ENCODE measurements at places on chromosomes 6 and 20. TPM values are rescaled to one million over a fixed set of nuclear protein-coding genes. Genes with fewer than 3 reads are reported as not detected.

- no peak for DNase-seq
These were observed 48.5 kb downstream of the KIF13A start for GRCh38 chr6:17938901-17939300.

DNA sequence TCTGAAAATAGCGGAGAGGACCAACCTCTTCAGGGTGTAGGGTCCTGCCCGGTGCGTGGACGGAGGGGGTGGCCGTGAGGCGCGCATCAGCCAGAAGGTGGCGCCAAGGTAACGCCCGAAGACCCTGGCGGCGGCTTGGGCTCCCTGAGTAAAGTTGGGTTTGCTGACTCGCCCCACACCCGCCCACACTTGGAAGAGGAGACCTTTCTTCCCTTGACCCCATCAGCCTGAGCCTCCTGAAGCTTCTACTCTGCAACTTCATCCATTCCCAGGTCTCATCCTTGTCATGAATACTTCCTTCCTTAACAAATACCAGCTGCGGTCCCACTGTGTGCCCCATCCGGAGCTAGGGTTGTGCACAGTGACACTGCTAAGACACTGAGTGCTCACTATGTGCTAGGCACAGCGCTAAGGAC, 14.6 kb downstream of the CD40 start:
- DNase-seq, result peak; percentile 34

DNA sequence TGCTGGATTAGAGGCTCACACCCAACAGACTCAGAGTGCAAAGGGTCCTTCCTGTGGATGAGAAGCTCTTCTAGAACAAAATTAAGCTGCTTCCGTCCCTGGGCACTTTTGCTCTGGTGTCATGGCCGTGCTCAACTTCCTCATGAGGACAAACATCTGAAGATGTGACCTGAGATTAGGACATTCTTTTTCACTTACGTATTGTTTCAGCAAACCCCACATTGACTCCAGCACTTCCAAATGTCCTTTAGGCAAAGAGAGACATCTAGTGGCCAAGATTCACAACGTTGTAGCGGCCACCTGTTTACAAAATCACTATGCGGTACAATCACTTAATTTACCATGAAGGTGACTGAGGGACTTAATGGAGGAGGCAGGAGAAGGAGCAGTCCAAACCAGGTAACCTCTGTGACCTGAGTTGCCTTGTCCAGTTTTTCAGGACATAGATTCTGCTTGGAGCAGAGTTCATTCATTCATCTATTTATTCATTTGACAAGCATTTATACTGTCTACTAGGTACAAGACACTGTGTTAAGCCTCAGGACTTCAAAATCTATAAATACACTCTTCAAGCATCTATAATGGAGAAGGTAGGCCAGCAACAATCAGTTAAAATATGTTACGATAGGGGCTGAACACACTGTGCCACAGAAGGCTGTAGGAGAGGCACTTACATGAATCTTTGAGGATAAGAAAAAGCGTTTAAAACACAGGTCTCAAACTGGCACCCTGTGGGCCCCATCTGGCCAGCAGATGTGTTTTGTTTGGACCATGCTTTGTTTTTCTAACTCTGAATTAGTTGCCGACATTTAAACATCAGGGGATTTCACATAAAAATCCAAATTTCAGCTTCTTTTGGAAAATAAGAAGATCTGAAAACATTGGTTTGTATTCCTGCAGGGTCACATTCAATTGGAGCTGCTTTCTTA, 5.6 kb upstream of the ADGRF1 start:
- DNase-seq, result no peak

DNA sequence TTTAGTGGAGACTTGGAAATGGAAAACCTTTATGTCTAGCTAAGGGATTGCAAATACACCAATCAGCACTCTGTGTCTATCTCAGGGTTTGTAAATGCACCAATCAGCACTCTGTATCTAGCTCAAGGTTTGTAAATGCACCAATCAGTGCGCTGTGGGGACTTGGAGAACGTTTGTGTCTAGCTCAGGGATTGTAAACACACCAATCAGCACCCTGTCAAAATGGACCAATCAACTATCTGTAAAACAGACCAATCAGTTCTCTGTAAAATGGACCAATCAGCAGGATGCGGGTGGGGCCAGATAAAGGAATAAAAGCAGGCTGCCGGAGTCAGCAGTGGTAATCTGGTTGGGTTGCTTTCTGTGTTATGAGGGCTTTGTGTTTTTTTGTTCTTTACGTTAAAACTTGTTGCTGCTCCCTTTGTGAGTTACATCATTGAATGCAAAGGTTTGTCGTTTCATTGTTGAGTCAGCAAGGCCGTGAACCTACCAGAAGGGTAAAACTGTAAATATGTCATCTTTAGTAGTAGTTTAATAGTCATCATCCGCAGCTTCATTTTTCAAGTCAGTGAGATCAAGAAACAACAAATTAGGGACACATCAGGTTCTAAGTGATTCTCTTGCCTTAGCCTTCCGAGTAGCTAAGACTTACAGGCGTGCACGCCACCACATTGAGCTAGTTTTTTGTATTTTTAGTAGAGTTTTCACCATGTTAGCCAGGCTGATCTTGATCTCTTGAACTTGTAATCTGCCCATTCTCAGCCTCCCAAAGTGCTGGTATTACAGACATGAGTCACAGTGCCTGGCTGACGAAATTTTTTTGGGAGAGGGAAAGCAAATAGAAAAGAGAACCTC, 22.7 kb upstream of the NUP153 start:
- no peak for DNase-seq

Gene TUBB2B
- 3.5 TPM for total RNA-seq

Gene PNLDC1
- total RNA-seq, result 0.51 TPM

Measured in lower leg skin (tissue), 4 donors.